Midbrain (tissue), 1 donor: ENCODE measurements at places on chromosomes 11 and 22.

DNA sequence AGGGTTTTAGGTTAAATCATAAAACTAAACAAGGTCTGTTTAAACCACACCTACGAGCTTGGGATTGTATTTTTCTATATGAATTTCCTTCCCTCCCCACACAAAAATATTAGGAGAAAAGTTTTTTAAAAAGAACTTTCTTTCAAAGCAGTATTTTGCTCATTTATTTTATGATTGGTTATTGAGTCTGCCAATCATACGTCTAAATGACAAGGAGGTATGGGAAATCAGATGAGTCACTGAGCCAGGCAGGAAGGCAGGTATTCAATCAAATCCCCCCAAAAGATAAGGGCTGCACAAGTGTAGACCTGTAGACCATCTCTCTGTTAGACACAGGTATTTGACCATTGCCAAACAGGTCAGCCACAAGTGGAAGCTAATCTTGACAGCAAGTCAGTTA lies 440.1 kb upstream of the CCDC90B start:
- DNase-seq = no peak

DNA sequence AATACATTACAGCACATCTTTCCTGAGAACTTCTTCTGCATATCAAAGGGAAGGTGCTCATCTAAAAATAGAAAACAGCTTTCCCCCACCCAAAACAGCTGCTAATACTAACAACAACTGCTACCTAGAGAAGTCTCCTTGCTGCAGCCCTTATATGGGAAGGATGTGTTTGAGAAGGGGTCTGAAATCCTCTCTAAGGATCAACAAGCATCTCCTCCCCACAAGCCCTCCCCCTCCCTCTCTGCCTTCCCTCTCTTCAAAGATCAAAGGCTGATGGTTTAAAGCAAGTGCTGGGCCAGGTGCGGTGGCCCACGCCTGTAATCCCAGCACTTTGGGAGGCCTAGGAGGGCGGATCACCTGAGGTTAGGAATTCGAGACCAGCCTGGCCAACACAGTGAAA lies 33.5 kb downstream of the SCUBE2 start:
- DNase-seq = no peak

- DNase-seq = no peak
Measured at GRCh38 chr11:77617892-77618291, 19.7 kb downstream of the CLNS1A start.

DNA sequence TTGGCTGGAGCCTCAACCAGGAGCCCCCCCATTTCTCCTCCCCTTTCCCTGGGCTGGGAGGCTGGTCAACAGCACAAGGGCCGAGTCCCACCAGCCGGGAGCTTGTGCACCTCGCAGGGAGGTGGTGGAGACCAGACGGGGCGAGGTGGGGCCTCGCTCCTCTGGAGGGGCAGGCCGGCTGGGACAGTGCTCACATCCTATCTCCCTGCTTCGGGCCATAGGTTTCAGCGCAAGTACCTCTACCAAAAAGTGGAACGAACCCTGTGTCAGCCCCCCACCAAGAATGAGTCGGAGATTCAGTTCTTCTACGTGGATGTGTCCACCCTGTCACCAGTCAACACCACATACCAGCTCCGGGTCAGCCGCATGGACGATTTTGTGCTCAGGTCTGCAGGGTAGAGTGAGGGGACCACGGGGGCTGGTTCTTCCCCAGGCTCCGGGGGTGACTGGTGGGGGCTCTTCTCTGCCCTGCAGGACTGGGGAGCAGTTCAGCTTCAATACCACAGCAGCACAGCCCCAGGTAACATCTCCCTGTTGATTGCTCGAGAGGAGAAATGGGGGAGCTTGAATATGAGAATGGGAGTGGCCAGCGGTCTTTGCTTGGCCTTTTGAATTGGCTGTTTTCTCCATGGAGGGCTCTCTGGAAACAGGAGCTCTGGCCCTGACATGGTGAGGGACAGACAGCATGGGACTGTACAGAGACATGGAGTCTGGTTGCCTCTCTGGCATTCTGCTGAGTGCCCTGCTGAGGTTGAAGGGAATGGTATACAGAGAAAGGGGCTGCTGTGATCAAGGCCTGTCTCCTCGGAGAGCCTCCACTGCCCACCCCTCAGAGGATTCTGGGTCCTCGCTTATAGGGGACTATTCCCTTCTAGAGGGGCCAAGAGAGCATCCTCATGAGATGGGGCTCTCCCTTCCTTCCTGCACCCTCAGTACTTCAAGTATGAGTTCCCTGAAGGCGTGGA lies 3.3 kb downstream of the SIDT2 start:
- no peak for DNase-seq

GRCh38 chr11:4496557-4497248 lies 14.3 kb downstream of the OR52K1 start:
- DNase-seq = no peak

GRCh38 chr11:73636249-73636648 lies 10.1 kb upstream of the PLEKHB1 start:
- no peak for DNase-seq

GRCh38 chr11:28072321-28072720 lies 35.6 kb downstream of the KIF18A start:
- DNase-seq = no peak

GRCh38 chr11:18088966-18089365 lies 16.9 kb downstream of the SAAL1 start:
- no peak for DNase-seq

DNA sequence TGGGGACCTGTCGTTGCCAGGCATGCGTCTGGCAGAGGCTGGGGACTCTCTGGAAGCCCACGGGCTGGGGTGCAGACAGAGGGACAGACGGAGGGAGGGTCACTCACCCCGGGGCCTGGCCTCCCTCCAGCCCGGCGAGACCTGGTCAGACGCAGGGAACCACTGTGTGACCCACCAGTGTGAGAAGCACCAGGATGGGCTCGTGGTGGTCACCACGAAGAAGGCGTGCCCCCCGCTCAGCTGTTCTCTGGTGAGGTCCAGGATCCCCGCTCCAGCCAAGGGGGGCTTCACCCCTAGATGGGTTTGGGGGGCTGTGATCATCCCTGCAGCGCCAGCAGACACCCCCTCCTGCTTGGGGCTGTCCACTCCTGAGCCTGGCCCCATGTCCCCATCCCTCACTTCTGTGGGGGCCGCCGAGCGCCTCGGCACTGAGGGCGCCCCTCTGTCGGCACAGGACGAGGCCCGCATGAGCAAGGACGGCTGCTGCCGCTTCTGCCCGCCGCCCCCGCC lies 23.6 kb upstream of the MUC5B start:
- no peak for DNase-seq

DNA sequence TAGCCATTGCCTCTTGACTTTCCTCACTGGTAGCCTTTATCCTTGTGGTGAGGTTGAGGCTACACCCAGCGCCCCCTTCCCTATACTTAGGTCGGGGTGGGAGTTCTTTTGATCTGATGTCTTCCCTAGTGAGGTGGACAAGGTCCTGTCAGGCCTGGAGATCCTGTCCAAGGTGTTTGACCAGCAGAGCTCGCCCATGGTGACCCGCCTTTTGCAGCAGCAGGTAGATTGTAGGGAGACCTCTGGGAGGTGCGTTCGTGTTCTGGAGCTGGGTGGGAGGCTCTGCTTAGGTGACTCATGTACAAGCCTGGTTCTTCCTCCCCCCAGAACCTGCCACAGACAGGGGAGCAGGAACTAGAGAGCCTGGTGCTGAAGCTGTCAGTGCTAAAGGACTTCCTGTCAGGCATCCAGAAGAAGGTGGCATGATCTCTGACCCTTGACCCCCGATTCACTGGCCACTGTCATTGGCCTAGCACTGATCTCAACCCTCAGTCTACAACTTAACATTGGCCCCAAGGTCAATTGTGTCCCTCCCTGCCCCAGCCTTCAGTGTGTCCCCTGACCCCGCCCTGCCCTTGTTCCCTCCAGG lies 4.9 kb downstream of the INPPL1 start:
- no peak for DNase-seq

- DNase-seq = no peak
Measured at GRCh38 chr22:21759093-21759492, 23.5 kb upstream of the YPEL1 start.

DNA sequence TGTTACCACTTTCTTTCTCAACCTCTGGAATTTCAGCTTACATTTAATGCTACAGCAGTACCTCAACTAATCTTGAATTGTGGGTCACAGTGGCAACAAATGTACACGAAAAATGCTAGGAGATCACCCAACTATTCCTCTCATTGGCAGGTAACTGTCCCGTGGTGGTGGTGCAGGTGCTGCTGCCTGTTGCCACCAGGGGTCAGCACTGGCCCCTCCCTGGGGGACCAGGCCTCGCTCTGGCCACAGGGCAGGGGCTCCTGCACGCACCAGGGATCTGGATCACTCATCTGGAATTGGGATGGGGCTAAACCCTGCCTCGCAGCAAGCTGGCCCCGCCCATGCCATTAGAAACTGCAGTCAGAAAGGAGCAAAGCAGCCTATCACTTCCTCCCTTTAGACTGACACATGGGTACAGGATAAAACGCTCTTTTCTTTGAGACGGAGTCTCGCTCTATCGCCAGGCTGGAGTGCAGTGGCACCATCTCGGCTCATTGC lies 6.9 kb upstream of the POLDIP3 start:
- DNase-seq = peak; percentile 6

GRCh38 chr11:73466643-73467042 lies 90.4 kb downstream of the RELT start:
- no peak for DNase-seq

GRCh38 chr11:35647421-35648093 lies 15.0 kb upstream of the TRIM44 start:
- no peak for DNase-seq
